Thyroid gland (tissue), 4 donors: ENCODE measurements at places on chromosomes 7 and 10. TPM values are rescaled to one million over a fixed set of nuclear protein-coding genes. Genes with fewer than 3 reads are reported as not detected.

GRCh38 chr10:127046975-127047877 lies 142.0 kb downstream of the DOCK1 start:
- H3K36me3 ChIP-seq: peaks cover 16% of the 10 kb centered on the region
- no peak overlapping the region for H3K4me3 ChIP-seq
- no peaks in the 10 kb centered on the region for H3K4me1 ChIP-seq
- no peak for DNase-seq

DNA sequence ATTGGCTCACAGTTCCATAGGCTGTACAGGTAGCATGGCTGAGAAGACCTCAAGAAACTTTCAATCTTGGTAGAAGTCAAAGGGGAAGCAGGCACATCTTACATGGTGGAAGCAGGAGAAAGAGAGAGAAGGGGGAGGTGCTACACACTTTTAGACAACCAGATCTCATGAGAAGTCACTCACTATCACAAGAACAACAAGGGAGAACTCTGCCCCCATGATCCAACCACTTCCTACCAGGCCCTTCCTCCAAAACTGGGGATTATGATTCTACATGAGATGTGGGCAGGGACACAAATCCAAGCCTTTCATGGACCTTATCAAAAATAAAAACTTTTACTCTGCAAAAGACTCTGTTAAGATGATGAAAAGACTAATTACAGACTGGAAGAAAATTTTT lies 183.2 kb upstream of the TRIM24 start:
- H3K27ac ChIP-seq: no peak overlapping the region
- H3K36me3 ChIP-seq: no peaks in the 10 kb centered on the region
- no peak for DNase-seq
- H3K27me3 ChIP-seq: no peaks in the 10 kb centered on the region
- no peaks in the 10 kb centered on the region for H3K4me1 ChIP-seq
- no peak overlapping the region for H3K4me3 ChIP-seq

GRCh38 chr10:69242040-69242851 lies 22.1 kb downstream of the HKDC1 start:
- no peak overlapping the region for H3K27ac ChIP-seq
- no peak overlapping the region for H3K4me3 ChIP-seq
- H3K36me3 ChIP-seq: no peaks in the 10 kb centered on the region
- no peaks in the 10 kb centered on the region for H3K27me3 ChIP-seq
- DNase-seq: no peak

- no peaks in the 10 kb centered on the region for H3K27me3 ChIP-seq
- H3K36me3 ChIP-seq: no peaks in the 10 kb centered on the region
- H3K4me3 ChIP-seq: no peak overlapping the region
- peak overlapping the region; percentile 68 for H3K27ac ChIP-seq
- no peak for DNase-seq
- peaks cover 31% of the 10 kb centered on the region for H3K4me1 ChIP-seq
Measured at GRCh38 chr7:111029141-111029572, 61.8 kb upstream of the LRRN3 start.

DNA sequence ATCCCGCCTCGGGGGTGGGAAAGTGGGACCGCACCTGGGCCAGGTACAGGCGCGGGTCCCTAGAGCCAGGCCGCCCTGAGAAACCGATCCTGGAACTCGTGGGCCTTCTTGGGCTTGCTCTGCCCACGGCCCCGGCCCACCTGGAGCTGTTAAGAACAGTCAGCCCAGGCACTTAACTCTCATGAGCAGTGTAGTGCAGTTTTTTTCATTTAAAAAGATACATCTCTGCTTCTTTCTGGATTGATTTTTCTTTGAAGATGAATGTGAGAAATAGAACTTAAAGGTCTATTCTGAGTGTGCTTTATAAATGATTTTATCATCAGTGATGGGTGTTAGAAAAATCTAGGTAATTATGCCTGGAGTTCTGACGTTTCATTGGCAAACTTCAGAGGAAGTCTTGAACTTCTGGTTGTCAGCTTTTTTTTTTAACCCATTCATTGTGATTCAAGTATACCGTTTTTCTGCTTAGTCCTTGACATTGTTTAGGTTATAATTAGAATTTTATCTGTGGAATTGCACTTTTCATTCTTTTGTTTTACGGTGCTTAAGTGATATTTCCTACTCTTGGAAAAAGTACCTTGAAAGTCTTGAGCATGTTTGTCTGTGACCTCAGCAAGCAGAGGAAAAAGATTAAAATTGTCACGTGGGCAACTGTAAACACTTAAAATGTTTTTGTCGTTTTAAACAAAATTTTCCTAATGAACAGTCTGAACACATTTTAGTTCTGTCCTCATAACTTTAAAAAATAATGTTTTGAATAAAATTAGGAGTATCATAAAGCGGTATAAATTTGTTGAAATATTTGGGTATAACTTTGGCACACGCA lies 906 bp downstream of the CDK1 start:
- H3K4me1 ChIP-seq: peaks cover 7% of the 10 kb centered on the region
- H3K36me3 ChIP-seq: no peaks in the 10 kb centered on the region
- peak overlapping the region; percentile 6 for H3K4me3 ChIP-seq
- no peaks in the 10 kb centered on the region for H3K27me3 ChIP-seq
- no peak overlapping the region for H3K27ac ChIP-seq
- DNase-seq: no peak

GRCh38 chr10:63133056-63133820 lies at the start of gene NRBF2:
TSS of gene NRBF2 (plus strand) at chr10:63133328. CDS start at chr10:63133471, 143 bp downstream.
- peak within 1 kb of the TSS; percentile 83 for H3K4me3 ChIP-seq
- H3K27me3 ChIP-seq: no peaks in the 10 kb centered on the region
- DNase-seq: peak; percentile 98
- H3K27ac ChIP-seq: peak within 1 kb of the TSS; percentile 77
- H3K36me3 ChIP-seq: no peaks in the 10 kb centered on the region

DNA sequence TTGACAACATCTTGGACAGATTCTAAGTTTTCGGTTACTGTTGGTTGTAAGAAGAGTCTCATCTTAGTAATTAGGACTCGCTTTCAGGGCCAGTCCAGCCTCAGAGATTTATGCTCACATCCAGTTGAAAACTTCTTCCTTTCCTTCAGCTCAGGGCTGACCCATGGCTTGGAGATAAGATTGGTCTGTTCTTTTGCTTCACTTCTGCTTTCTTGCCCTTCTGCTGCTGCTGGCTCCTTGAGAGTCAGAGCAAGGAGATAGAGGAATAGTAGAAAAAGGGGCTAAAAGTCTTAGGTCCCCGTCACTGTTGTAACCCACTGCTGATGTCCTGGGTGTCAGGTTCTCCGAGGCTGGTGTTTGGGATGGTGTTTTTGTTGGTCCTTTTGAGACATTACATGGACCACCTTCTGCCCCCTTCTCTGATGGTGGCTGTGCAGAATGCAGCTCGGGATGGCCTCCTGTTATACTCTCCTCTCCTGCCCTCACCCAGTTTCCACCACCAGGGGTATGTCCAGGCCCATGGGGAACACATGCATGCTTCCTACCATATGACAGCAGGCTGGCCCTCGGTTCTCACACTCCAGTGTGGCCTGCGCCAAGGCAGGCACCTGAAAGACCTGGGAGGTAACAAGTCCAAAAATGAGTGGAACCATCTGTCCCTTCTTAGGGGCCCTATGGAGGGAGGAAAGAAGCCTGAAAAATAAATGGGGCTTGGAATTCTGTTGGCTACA lies 67.8 kb upstream of the PCBD1 start:
- no peak overlapping the region for H3K27ac ChIP-seq
- H3K4me3 ChIP-seq: no peak overlapping the region
- DNase-seq: no peak
- H3K36me3 ChIP-seq: no peaks in the 10 kb centered on the region

DNA sequence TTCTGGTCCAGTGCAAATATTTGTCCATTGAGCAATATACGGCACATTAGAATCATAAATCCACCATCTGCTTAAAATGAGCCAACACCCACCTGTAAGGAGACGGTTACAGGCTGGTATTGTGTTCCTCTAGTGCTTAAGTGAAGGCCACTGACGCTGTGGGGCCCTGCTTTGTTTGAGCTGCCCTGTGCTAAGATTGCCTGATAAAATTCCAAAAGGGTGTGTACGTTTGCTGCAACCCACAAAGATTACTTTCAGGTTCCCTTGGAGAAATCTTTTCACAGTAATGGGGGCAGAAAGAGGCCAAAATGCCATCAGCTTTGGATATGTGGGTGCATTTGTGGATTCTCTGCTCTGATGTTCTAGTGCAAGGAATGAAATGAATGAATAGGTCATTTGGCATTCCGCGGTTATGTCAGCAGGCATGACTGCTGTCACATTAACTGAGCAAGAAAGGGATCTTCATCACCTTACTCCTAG lies 34.4 kb downstream of the AGR3 start:
- no peak overlapping the region for H3K27ac ChIP-seq
- no peaks in the 10 kb centered on the region for H3K4me1 ChIP-seq
- DNase-seq: no peak
- no peaks in the 10 kb centered on the region for H3K27me3 ChIP-seq
- H3K4me3 ChIP-seq: no peak overlapping the region
- no peaks in the 10 kb centered on the region for H3K36me3 ChIP-seq

GRCh38 chr10:131833013-131833412 lies 67.8 kb upstream of the PPP2R2D start:
- H3K36me3 ChIP-seq: no peaks in the 10 kb centered on the region
- no peaks in the 10 kb centered on the region for H3K27me3 ChIP-seq
- no peak overlapping the region for H3K27ac ChIP-seq
- no peak for DNase-seq
- no peaks in the 10 kb centered on the region for H3K4me1 ChIP-seq
- H3K4me3 ChIP-seq: no peak overlapping the region

DNA sequence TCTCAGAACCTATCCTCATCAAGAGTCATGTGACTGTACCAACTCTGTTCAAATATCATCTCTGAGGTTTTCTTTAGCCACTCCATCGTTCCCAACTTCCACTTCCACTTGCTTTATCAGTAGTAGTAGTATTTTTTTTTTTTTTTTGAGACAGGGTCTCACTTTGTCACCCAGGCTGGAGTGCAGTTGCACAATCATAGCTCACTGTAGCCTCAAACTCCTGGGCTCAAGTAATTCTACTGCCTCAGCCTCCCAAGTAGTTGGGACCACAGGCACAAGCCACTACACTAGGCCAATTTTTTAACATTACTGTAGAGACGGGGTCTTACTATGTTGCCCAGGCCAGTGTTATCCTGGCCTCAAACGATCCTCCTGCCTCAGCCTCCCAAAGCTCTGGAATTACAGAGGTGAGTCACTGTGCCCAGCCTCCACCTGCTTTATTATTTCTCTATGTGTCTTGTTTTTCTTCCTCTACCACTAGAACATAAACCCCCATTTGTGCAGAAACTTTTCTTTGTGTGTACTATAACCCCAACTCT lies 5.9 kb downstream of the NCAPG2 start:
- H3K36me3 ChIP-seq: no peaks in the 10 kb centered on the region
- no peak overlapping the region for H3K4me3 ChIP-seq
- no peak overlapping the region for H3K27ac ChIP-seq
- no peaks in the 10 kb centered on the region for H3K27me3 ChIP-seq

GRCh38 chr10:105973360-105973759 lies 1191.1 kb downstream of the SORCS1 start:
- H3K36me3 ChIP-seq: no peaks in the 10 kb centered on the region
- no peak overlapping the region for H3K27ac ChIP-seq
- no peak overlapping the region for H3K4me3 ChIP-seq
- no peaks in the 10 kb centered on the region for H3K27me3 ChIP-seq
- DNase-seq: no peak
- no peaks in the 10 kb centered on the region for H3K4me1 ChIP-seq

DNA sequence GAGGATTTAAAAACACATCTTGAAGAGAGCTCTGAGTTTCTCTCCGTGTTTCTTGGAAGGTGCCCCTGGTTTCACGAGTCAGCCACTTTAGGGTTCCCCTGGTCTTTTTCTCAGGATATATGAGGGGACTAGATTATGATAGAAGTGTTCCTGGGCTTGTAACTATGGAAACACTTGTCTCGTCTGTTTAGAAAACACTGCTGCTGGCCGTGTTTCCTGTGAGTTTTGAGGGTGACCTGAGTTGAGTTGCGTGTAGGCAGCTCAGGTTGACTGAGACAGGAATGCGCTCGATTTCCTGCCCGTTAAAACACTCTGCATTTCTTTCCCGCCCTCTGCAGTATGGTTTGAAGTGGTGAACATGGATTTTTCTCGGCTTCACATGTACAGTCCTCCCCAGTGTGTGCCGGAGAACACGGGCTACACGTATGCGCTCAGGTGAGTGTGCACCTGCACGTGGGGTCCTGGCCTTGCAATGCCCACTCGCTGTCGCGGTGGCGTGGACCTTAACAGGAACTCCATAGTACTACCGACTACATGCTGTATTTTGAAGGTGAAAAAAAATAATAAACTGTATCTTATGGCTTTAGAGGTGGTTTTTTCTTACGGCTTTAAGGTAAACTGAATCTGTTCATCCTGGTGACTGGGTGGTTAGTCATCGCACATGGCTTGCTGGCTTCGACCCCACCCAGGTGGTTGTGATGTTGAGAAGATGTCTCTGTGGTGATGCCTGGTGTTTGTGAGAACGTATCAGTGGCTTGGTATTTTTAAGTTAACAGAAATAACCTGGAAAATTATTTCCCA lies at the start of gene SUN1:
SUN1 (plus strand) TSS at position 310 of the 801 bp plus-strand sequence; CDS start at position 359, 49 bp downstream.
- H3K4me1 ChIP-seq: peaks cover 62% of the 10 kb centered on the region
- no peaks in the 10 kb centered on the region for H3K27me3 ChIP-seq
- no peaks in the 10 kb centered on the region for H3K36me3 ChIP-seq
- peak; percentile 80 for DNase-seq
- H3K27ac ChIP-seq: peak within 1 kb of the TSS; percentile 95

DNA sequence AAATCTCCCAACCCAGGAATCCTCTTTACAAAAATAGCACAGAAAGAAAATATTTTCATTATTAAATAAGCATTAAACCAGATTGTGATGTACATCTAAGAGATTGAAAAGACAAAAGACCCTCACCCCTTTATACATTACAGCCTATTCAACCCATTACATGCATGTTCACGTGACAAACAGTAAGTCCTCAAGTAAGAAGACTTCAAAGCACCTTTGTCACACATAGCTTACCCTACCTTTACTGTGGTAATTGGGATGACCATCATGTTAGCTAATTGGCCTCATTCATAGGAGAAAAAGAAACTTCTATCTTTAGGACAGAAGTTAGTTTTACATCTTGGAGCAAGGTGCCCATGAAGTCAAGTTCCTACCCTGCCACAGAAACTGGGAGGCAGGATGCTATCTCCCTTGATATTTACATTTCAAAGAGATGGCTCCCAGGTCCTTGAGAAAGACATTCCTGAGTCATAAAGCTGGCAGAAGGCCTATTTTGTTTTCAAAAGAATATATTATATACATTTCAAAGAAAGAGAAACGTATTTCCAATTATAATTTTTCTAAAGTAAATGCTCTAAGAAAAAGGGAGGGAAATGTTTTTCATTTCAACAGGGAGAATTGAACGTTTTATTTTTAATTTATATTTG lies 48.1 kb downstream of the GNAI1 start:
- H3K27me3 ChIP-seq: no peaks in the 10 kb centered on the region
- no peak overlapping the region for H3K27ac ChIP-seq
- H3K4me1 ChIP-seq: no peaks in the 10 kb centered on the region
- no peak overlapping the region for H3K4me3 ChIP-seq

- no peak overlapping the region for H3K4me3 ChIP-seq
- H3K27ac ChIP-seq: no peak overlapping the region
- no peak for DNase-seq
- no peaks in the 10 kb centered on the region for H3K36me3 ChIP-seq
Measured at GRCh38 chr10:34553747-34554146, 261.3 kb downstream of the PARD3 start.

- H3K27me3 ChIP-seq: no peaks in the 10 kb centered on the region
- no peaks in the 10 kb centered on the region for H3K36me3 ChIP-seq
- DNase-seq: no peak
Measured at GRCh38 chr7:88020953-88021665, 87.1 kb downstream of the ADAM22 start.

The STEAP1B gene
- total RNA-seq: not detected

The PCLO gene
- 11.8 TPM for total RNA-seq

The SLK gene
- 76.9 TPM for total RNA-seq

The FANK1 gene
- 10.9 TPM for total RNA-seq

The VSIR gene
- 27.2 TPM for total RNA-seq

The CDK14 gene
- total RNA-seq: 29.3 TPM

The SHTN1 gene
- total RNA-seq: 103 TPM

The GIMAP8 gene
- 34.5 TPM for total RNA-seq

The NRP1 gene
- total RNA-seq: 123 TPM

The SLC18A3 gene
- not detected for total RNA-seq
